ENCODE measurements at places on chromosomes 2 and 18.

DNA sequence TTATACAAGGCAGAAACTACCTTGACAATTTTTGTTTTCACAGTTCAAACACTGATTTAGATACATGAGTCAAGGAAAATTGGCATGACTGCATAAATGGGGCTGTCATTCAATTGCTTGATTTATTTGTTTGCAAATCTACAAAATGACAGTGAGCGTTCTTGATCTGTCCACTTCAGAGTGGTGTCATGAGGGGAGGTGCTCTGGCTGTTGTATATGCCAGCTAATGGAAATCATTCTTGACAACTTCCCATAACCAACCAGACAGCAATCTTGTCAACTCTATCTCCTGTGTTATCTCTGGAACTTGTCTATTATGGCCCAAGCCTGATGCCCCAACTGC, 120.6 kb upstream of the UGP2 start:
- DNase-seq: no peak

DNA sequence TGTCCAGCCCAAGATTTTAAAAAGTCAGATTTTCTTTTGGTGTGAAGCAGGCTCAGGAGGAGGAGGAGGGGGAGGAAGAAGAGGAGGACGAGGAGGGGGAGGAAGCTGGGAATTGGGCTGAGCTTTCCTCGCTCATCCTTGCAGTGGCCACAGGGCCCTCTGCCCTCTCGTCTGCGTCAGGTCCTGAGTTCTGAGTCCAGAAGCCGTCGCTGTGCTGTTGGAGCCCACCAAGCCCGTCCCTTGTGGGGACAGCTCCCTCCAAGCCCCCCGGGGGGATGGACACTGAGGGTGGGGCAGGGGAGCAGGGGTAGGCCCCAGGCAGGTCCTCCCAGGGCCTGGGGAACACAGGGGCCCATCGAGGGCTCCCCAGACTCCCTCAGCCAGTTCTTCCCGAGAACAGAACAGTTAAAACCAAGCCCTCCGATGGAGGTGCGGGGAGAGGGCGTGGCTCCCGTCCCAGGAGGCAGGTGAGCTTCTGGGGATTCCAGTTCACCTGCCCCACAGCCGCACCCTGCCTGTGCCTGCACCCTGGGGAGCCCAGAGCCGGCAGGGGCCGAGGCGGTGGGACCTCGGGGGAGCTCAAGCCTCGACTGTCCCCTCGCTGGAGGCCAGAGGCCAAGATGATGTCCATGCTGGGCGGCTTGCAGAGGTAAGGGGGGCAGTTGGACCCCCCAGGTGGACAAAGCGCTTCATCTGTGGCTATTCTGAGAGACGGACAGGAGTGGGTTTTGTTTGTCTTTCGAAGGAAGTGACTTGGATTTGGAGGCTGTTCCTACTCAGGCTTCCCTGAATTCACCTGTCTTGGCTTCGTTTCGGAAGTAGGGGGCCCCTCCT, at the start of gene GAL3ST2:
Gene GAL3ST2 (plus strand): TSS at position 487 of the 834 bp plus-strand sequence. CDS start 134 bp downstream, at position 621.
- DNase-seq: no peak

DNA sequence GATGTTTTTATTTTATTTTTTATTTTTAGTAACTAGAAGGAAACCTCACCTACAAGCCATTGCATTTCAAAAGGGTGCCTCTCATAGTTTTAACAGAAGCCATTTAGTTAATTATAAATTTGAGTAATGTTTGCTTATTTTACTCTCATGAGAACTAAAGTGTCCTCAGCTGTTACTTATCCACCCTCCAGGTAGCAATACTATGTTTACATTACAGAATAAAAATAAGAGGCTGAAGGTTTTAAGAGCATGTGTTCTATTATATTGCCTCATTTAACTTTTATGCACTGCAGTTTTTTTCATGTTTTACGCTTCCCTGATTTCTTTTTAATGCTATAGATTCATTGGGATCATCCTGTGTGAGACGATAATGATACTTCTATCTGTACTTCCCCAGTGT, 235.5 kb downstream of the THSD7B start:
- DNase-seq: no peak

GRCh38 chr2:26591619-26592505, 49.3 kb downstream of the CIB4 start:
- DNase-seq: no peak

- DNase-seq: no peak
Observed at GRCh38 chr2:197200051-197200761, 110.4 kb downstream of the ANKRD44 start.

DNA sequence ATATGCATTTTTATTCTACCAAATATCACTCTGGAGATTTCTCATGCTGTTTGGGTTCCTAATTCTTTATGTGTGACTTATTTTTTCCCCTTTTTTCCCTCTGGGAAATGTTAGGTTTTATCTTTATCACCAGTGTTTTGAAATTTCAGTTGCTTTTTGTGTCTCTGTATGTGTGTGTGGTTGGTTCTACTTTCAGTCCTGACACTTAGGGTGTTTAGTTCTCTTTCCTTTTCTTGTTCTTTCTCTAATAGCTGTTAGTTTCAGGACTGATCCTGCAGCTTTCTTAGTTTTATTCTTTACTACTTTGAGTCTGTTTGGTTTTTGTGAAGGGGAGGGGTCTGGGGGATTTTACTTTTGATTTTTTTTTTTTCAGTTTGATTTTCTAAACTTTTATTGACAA, 23.1 kb downstream of the PPM1B start:
- no peak for DNase-seq

DNA sequence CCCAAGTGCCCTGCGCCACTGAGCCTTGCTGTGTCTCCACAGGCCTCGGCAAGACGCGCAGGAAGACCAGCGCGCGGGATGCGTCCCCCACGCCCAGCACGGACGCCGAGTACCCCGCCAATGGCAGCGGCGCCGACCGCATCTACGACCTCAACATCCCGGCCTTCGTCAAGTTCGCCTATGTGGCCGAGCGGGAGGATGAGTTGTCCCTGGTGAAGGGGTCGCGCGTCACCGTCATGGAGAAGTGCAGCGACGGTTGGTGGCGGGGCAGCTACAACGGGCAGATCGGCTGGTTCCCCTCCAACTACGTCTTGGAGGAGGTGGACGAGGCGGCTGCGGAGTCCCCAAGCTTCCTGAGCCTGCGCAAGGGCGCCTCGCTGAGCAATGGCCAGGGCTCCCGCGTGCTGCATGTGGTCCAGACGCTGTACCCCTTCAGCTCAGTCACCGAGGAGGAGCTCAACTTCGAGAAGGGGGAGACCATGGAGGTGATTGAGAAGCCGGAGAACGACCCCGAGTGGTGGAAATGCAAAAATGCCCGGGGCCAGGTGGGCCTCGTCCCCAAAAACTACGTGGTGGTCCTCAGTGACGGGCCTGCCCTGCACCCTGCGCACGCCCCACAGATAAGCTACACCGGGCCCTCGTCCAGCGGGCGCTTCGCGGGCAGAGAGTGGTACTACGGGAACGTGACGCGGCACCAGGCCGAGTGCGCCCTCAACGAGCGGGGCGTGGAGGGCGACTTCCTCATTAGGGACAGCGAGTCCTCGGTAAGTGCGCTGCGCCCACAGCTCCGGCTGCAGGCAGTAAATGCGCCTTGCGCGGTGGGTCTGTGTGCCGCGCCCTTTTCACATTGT, 136.8 kb downstream of the NCK2 start:
- no peak for DNase-seq

DNA sequence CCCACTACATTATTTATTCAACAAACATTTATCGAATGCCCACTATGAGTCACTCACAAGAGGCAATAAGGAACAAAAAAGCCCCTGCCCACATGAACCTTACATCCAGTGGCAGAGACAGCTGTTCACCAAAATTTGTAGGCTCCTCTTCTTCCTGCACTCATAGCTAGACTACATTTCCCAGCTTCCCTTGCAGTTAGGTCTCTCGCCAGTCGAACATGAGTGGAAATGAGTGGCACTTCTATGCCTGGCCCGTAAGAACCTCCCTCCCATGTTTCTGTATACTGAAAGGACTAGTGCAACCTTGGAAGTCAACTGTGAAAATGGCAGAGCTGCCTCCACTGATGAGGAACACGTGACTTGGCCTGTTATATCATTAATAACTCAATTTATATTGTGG, 19.4 kb upstream of the NCOA1 start:
- DNase-seq: no peak

GRCh38 chr2:171309455-171310286, 124.1 kb downstream of the METTL8 start:
- DNase-seq: no peak

DNA sequence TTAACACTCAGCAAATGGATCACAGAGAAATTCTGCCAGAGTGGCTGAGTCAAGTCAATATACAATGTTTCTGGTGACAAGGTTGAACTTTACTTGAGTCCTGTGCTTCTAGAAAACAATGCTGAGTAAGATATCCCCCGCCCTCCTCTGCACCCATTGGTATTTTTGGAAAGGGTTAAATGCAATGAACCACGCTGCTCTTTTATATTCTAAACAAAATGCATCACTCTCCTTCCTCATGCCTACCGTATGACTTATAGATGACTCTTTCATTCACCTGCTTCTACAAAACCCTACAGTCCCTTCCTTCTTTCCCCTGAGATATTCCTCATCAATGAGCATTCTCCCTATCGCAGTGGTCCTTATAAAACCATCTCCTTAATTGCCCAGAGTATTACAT, 168.8 kb downstream of the TXNL1 start:
- no peak for DNase-seq

All from cortex of kidney (tissue), 1 donor.